ENCODE measurements at places on chromosomes 4 and X. TPM values are rescaled to one million over a fixed set of nuclear protein-coding genes. Genes with fewer than 3 reads are reported as not detected.
A peak's percentile ranks its signal among the peaks of the same experiment; 100 is the strongest.

The TCEAL4 gene
- 59.8 TPM for total RNA-seq

The GABRE gene
- total RNA-seq, result 190 TPM

The GC gene
- total RNA-seq, result not detected

The NWD2 gene
- total RNA-seq, result 0.02 TPM

The POLN gene
- 3.7 TPM for total RNA-seq

The HAND2 gene
- total RNA-seq, result 34.3 TPM

The TMEM255A gene
- total RNA-seq, result 1.8 TPM

The DCX gene
- 6.1 TPM for total RNA-seq

The ADGRL3 gene
- 68.3 TPM for total RNA-seq

The CXCL9 gene
- not detected for total RNA-seq

DNA sequence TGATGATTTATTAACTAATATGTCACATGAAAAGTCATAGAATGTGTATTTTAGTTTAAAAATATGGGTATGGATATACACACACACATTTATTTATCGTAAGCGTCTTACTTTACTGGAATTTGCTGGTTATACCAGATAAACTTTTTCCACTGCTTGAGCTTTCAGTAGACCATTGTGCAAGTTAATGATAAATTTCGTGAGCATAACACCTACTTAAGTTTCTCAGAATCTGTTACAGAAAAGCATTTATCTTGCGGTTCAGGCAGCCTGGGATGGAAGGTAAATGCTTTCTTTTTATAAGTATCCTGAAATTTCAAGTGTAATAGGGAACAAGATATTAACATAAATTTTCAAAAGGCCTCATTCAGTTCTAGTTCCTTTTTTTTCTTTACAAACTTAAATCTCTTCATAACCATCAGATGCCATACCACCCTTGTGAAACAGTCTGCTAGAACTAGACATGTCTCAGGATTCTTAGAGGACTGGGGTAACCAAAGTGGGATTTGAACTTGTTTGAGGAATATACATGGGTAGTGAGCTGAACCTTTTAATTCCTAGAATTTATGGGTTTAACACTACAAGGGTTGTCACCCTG, 27.7 kb downstream of the ATP7A start:
- H3K36me3 ChIP-seq, result no peaks in the 10 kb centered on the region
- no peaks in the 10 kb centered on the region for H3K27me3 ChIP-seq
- H3K4me1 ChIP-seq, result no peaks in the 10 kb centered on the region
- H3K4me3 ChIP-seq, result no peak overlapping the region

DNA sequence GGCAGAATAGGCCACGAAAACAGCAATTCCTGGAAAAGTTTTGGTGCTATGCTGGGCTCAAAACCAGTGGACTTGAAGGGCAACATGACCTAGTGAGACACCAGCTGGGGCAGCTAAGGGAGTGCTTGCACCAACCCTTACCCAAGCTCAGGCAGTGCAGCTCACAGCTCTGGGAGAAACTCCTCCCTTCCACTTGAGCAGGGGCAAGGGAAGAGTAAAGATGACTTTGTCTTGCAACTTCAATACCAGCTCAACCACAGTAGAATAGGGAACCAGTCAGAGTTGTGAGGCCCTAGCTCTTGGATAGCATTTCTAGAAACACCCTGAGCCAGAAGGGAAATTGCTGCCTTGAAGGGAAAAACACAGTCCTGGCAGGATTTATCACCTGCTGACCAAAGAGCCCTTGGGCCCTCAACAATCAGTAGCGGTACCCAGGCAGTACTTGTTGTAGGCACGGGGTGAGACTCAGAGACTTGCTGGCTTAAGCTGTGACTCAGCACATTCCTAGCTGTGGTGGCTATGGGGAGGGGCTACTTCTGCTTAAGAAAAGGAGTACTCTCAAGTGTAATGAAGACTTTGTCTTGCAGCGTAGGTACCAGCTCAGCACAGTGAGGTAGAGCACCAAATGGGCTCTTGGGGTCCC, 19.7 kb upstream of the ABCG2 start:
- H3K4me3 ChIP-seq, result no peak overlapping the region
- no peak for DNase-seq
- peaks cover 8% of the 10 kb centered on the region for H3K4me1 ChIP-seq
- H3K27ac ChIP-seq, result peak overlapping the region; percentile 25

GRCh38 chr4:40573593-40574311, 55.9 kb downstream of the RBM47 start:
- peaks cover 32% of the 10 kb centered on the region for H3K4me1 ChIP-seq
- no peaks in the 10 kb centered on the region for H3K27me3 ChIP-seq
- peak overlapping the region; percentile 84 for H3K27ac ChIP-seq
- no peak for DNase-seq
- no peak overlapping the region for H3K4me3 ChIP-seq

- H3K27ac ChIP-seq, result no peak overlapping the region
- peaks cover 43% of the 10 kb centered on the region for H3K27me3 ChIP-seq
- H3K36me3 ChIP-seq, result no peaks in the 10 kb centered on the region
- no peak overlapping the region for H3K4me3 ChIP-seq
These were observed 20.2 kb downstream of the CLNK start for GRCh38 chr4:10664408-10664807.

- no peak overlapping the region for H3K27ac ChIP-seq
- H3K4me3 ChIP-seq, result no peak overlapping the region
- DNase-seq, result no peak
- no peaks in the 10 kb centered on the region for H3K36me3 ChIP-seq
- H3K4me1 ChIP-seq, result peaks cover 2% of the 10 kb centered on the region
These were observed 33.1 kb downstream of the FTHL17 start for GRCh38 chrX:31038575-31039326.

DNA sequence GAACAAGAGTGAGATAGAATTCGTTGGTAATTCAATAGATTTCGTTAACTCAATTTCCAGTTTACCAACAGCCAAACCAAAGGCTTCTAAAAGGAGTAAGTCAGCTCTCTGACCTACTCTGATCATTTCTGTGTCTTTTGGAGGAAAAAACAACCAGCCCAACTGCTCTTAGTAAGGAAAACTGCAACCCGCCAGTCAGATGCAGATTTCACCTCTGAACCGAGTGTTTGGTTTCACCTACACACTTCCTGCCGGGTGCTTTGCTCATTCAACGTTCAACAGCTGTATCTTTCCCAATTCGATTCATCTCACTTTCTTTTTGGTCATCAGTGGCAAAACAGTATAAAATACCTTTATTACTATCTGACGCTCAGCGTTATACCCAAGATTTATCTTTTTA, 24.5 kb downstream of the TMSB4X start:
- no peak for DNase-seq
- H3K27ac ChIP-seq, result peak overlapping the region; percentile 53
- H3K36me3 ChIP-seq, result no peaks in the 10 kb centered on the region
- no peak overlapping the region for H3K4me3 ChIP-seq

DNA sequence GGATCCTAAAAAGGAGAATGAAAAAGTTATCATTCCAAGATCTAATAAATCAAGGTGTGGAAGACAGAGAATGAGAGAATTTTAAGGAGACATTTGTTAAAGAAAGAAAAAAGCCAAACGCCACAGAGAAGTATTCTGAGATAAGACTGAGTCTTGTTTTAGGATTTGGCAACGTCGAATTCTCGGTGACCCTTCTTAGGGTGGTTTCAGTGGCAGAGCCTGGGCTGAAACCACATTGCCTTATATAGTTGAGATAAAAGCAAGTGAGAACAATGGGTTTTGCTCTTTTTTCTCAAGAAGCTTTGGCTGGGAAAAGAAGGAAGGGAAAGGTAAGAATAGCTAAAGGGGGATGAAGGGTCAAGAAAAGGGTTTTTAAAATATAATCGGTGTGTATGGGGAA, 209.4 kb downstream of the VEGFC start:
- H3K27me3 ChIP-seq, result peaks cover 38% of the 10 kb centered on the region
- H3K4me1 ChIP-seq, result peaks cover 2% of the 10 kb centered on the region
- DNase-seq, result no peak
- no peak overlapping the region for H3K4me3 ChIP-seq

DNA sequence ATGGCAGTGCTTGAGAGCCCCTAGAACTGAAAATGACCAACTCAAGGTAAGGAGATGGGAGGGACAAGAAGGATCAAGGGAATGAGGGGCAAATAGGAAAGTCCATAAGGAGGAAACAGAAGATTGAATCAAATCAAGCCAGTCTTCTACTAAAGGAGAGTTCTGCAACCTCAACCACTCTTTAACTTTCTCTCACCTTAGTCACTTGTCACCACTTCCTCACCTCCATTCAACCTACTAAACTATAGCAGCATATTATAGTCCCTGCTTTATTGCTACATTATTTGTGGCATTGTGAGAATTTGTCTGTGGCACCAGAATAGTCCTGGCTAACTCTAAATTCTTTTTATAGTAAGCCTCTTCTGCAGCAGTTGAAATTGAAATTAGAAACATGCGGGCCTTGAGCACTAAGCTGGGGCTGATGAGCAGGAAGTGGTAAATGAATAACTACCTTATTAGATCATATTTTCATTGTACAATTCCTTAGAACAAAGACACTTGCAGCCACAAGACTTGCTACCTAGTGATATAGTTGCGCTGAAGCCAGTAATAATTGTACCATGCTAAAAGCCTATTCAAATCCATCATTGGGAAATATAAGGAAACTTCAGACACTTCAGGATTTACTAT, 336.9 kb downstream of the ZNF674 start:
- H3K4me3 ChIP-seq, result no peak overlapping the region
- no peaks in the 10 kb centered on the region for H3K27me3 ChIP-seq
- DNase-seq, result no peak
- peaks cover 17% of the 10 kb centered on the region for H3K4me1 ChIP-seq

DNA sequence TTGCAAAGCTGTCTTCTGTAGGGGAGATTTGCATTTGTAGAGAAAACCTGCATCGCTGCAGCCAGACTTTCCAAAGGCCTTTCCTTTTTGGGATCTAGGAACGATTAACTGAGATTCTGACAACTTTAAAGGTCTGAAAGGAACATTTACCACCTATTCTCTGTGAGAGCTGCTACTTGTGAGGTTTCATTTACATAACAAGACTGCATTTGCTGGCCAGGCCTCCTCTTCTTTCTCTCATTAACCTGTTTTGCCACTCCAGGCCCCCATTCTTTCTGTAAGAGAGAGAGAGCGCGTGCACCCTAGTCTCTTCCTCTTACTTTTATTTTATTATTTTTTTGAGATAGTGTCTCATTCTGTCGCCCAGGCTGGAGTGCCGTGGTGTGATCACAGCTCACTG, 31.6 kb downstream of the TMEM31 start:
- H3K4me1 ChIP-seq, result no peaks in the 10 kb centered on the region
- H3K4me3 ChIP-seq, result no peak overlapping the region
- no peak overlapping the region for H3K27ac ChIP-seq
- no peaks in the 10 kb centered on the region for H3K27me3 ChIP-seq
- no peaks in the 10 kb centered on the region for H3K36me3 ChIP-seq

GRCh38 chr4:57591073-57591472, 480.9 kb upstream of the IGFBP7 start:
- H3K4me3 ChIP-seq, result no peak overlapping the region
- H3K4me1 ChIP-seq, result peaks cover 5% of the 10 kb centered on the region
- peaks cover 3% of the 10 kb centered on the region for H3K36me3 ChIP-seq
- no peaks in the 10 kb centered on the region for H3K27me3 ChIP-seq

- peak overlapping the region; percentile 95 for H3K27ac ChIP-seq
- no peaks in the 10 kb centered on the region for H3K27me3 ChIP-seq
- peaks cover 28% of the 10 kb centered on the region for H3K4me1 ChIP-seq
- no peaks in the 10 kb centered on the region for H3K36me3 ChIP-seq
These were observed 1.8 kb downstream of the FLNA start for GRCh38 chrX:154372612-154373022.

DNA sequence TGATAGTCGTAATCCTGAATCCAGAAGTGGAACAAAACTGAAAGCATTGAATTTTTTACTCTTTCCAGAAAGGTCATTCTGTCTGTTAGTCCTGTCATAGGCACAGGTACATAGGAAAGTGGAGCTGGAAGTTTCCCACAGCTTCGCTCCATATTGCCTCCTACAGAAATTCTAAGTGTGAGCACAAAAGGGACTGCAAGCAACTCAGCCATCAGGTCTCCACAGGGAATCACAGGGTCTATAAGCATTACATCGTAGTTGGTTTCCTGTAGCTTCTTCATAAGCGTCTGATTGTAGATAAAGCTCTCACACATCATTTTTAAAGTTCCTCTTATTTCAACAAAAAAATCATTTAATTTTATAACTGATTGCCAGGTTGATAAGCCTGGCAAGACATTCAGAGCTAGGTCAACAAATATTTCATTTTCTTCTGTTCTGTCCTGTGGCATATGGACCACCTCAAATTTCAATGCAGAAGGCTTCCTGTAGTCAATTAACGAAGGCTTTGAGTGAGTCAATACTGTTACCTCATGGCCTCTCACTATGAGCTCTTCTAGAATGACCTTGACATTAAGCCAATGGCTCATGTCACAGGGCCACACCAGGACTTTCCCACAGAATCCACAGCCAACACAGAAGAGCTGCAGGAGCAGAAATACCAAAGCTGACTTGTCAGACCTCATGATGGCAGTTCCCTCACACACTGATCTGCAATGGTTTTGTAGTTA, at the start of gene UGT2A3:
Gene UGT2A3 (minus strand): TSS at position 727 of the 728 bp plus-strand sequence. CDS start 44 bp downstream, at position 683.
- no peaks in the 10 kb centered on the region for H3K27me3 ChIP-seq
- H3K36me3 ChIP-seq, result no peaks in the 10 kb centered on the region
- H3K4me1 ChIP-seq, result peaks cover 15% of the 10 kb centered on the region
- DNase-seq, result no peak

DNA sequence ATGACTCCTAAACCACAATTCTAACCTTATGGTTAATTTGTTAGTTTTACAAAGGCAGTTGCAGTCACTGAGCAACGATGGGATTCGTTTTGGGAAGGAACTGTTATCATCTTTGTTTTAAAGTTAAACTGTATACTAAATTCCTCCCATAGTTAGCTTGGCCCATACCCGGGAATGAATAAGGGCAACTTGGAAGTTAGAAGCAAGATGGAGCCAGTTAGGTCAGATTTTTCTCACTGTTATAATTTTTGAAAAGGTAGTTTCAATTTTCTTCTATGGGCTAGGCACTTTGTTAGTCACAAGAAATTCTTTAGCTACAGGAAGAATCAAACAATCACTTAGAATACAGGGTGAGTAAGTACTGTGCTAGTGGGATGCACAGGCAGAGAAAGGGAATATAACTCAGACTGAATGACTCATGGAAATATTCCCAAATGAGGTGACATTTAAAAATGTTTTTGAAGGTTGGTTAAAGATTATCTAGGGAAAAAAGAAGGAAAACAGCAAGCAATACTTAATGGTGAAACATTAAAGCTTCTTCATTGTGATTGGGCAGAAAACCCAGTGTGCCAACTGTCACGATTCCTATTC, 153.6 kb downstream of the MAGEB17 start:
- H3K4me3 ChIP-seq, result no peak overlapping the region
- DNase-seq, result no peak
- no peak overlapping the region for H3K27ac ChIP-seq
- H3K36me3 ChIP-seq, result peaks cover 3% of the 10 kb centered on the region
- no peaks in the 10 kb centered on the region for H3K27me3 ChIP-seq
- H3K4me1 ChIP-seq, result no peaks in the 10 kb centered on the region

- H3K4me1 ChIP-seq, result peaks cover 11% of the 10 kb centered on the region
- DNase-seq, result no peak
- no peak overlapping the region for H3K4me3 ChIP-seq
- H3K36me3 ChIP-seq, result peaks cover 25% of the 10 kb centered on the region
- H3K27me3 ChIP-seq, result no peaks in the 10 kb centered on the region
These were observed 261.8 kb downstream of the CAMK2D start for GRCh38 chr4:113499696-113500095.

DNA sequence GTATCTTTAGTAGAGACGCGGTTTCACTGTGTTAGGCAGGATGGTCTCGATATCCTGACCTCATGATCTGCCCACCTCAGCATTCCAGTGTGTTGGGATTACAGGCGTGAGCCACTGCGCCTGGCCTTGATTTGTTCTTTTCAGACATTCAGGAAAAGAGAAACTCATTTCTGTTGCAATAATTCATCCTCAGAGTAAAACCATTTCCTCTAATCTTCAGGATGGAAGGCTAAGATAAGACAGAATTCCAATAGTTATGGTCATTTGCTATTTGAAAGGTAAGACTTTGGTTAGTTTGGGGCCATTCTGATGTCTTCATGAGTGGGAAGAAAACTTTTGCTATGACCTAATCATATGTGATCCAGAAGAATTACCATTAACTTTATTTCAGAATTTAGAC, 83.0 kb downstream of the LRP2BP start:
- no peak for DNase-seq
- no peak overlapping the region for H3K27ac ChIP-seq
- H3K4me1 ChIP-seq, result no peaks in the 10 kb centered on the region
- H3K4me3 ChIP-seq, result no peak overlapping the region
- H3K27me3 ChIP-seq, result no peaks in the 10 kb centered on the region

All from mesothelial cell of epicardium (in vitro differentiated cells).